ENCODE measurements at places on chromosomes 3 and 15. TPM values are rescaled to one million over a fixed set of nuclear protein-coding genes. Genes with fewer than 3 reads are reported as not detected.
A peak's percentile ranks its signal among the peaks of the same experiment; 100 is the strongest.

GRCh38 chr3:11607816-11608215, 35.9 kb downstream of the VGLL4 start:
- DNase-seq = no peak

The SAXO2 gene
- total RNA-seq = 1.1 TPM

- no peak for DNase-seq
Measured at GRCh38 chr3:150329408-150329807, 78.7 kb upstream of the TSC22D2 start.

DNA sequence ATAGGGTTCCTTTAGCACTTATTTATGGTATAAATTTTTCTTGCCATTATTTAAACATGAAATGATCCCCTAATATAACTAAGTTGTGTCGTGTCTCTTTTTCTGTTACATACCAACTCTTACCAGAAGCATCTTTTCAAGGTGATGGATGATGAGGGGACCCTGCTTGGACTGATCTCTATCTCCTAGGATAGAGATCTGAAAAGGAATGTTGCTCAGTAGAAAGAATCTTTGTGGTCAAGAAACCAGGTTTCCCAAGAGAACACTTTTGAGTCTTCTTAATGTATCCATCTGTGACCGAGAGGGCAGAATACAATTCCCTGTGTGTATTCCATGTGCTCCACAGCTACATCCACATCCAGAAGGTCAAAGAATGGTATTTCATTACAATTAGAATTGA, 409.7 kb downstream of the MAGI1 start:
- no peak for DNase-seq

GRCh38 chr3:12766541-12766940, 7.5 kb upstream of the TMEM40 start:
- no peak for DNase-seq

DNA sequence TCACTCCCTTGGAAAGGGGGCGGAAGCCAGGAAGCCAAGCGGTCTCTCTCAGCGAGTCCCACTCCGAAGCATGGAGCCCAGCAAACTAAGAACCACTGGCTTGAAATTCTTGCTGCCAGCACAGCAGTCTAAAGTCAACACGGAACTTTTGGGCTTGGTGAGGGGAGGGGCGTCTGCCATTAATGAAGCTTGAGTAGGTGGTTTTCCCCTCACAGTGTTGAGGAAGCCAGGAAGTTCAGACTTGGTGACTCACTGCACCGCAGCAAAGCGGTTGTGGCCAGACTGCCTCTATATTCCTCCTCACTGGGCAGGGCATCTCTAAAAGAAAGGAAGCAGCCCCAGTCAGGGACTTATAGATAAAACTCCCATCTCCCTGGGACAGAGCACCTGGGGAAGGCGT, 665.4 kb upstream of the CBLB start:
- peak; percentile 29 for DNase-seq

DNA sequence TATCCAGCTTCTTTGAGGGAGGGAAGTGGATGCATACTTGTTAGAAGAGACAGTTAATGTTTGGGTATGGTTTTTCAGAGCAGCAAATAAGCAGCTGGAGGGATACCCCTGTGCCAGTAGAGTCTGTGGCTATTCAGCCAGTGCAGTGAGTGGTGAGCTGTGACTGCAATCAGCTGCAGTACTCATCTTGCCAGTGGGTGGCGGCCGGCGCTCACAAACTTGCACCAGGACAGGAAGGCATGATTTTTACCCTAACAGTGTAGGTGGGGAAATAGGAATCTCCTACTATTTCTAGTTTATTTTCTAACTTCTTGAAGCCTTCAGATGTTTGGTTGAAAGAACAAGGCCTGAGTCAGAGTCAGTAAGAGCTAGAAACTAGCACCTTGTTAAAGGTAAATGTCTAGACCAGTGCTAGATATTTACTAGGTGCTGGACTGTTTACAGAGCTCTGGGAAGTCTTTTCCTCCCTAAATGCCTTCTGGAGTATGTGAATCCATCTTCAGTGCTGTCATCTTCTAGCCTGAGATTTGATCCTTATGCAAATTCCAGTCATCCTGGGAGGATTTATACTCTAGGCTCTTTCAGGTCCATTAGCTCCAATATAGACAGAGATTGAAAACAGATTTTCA, 23.6 kb downstream of the TIMP4 start:
- DNase-seq = peak; percentile 50

DNA sequence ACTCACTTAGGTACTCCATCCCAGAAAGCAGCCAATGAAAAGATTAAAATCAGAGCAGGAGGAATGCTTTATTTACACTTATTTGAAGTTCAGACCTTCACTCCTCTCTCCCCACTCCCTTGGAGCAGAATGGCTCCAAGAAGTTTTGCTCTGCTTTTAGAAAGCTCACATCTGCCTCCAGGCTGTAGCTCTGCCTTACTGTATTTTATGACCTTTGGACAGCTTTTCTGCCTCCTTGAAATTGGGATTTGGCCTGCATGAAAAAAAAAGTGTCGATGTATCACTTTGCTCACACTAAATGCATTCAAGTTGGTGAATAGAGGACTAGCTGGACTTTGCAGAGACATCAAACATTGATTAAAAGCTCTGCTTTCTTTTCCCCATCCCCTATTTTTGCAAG, 95.3 kb downstream of the SLC9A9 start:
- DNase-seq = no peak

DNA sequence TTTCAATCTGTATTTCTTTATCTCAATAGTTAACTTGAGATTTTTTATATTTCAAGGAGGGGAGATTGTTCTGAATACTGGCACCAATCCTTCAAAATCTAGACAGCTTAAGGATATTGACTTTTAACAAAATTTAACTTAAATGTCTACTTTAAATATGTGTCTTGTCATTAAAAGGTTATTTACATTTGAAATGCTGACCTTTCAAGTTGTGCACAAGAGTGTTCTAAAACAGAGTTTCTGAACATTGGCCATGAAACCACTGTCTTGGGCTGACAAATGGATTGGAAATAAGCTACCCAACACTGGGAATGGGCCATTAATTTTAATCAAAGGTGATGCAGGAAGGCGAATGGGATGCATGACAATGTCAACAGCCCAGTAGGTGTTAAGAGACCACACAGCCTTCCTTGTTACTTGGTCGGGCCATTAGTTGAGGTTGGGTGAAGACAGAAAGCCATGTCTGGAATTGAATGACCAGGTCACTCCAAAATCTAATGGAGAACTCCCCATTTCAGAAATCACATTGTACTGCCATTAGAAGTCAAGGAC, 128.5 kb downstream of the CDIN1 start:
- DNase-seq = no peak

The INO80 gene
- 34.1 TPM for total RNA-seq

The PRR20G gene
- total RNA-seq = not detected

The INSYN1 gene
- total RNA-seq = not detected

The PRR23A gene
- total RNA-seq = not detected

- DNase-seq = no peak
Measured at GRCh38 chr15:43241100-43241499, 20.3 kb upstream of the EPB42 start.

Measured in T-cell (primary cell).